ENCODE measurements at places on chromosomes 11 and 22. TPM values are rescaled to one million over a fixed set of nuclear protein-coding genes. Genes with fewer than 3 reads are reported as not detected.

POU2AF2 gene
- not detected for total RNA-seq

PNPLA5 gene
- not detected for total RNA-seq

ARHGEF17 gene
- total RNA-seq, result 48.4 TPM

MS4A1 gene
- not detected for total RNA-seq

UCP3 gene
- total RNA-seq, result 0.22 TPM

DRICH1 gene
- not detected for total RNA-seq

CADM1 gene
- total RNA-seq, result 0.34 TPM
